ENCODE measurements at places on chromosomes 7 and 10.

GRCh38 chr7:146455091-146455655 is 338.6 kb downstream of the CNTNAP2 start:
- no peak for DNase-seq

GRCh38 chr7:95394370-95394769 is 1.8 kb downstream of the PON3 start:
- no peak for DNase-seq

GRCh38 chr7:157425137-157425731 is 88.4 kb downstream of the DNAJB6 start:
- no peak for DNase-seq

DNA sequence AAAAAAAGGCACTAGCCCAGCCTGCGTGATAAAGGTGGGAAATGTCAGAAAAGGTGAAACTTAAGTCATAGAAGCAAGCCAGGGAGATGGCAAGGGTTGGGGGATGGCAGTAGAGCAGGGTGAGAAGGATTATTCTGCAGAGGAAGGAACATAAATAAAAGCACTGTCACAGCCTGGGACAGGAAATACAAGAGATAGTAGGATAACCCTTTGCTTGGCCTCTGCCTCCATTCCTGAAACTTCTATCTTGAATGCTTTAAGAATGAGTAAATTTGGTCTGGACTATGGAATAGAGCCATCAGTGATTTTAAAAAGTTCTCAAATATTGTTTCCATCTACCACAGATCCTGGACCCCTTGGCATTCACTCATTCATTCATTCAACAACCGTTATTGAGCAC is 50.0 kb downstream of the ABCC2 start:
- no peak for DNase-seq

- no peak for DNase-seq
Observed at GRCh38 chr7:111835066-111835465, 272.8 kb upstream of the IMMP2L start.

- DNase-seq, result no peak
Observed at GRCh38 chr7:2886391-2886790, 42.3 kb upstream of the GNA12 start.

- DNase-seq, result no peak
Observed at GRCh38 chr7:143406002-143406357, 2.7 kb downstream of the EPHA1 start.

GRCh38 chr10:24208661-24209431 is at the start of gene KIAA1217:
Gene KIAA1217, plus strand, starts transcription at chr10:24209138. Its CDS starts 56 bp downstream, at chr10:24209194.
- DNase-seq, result no peak

DNA sequence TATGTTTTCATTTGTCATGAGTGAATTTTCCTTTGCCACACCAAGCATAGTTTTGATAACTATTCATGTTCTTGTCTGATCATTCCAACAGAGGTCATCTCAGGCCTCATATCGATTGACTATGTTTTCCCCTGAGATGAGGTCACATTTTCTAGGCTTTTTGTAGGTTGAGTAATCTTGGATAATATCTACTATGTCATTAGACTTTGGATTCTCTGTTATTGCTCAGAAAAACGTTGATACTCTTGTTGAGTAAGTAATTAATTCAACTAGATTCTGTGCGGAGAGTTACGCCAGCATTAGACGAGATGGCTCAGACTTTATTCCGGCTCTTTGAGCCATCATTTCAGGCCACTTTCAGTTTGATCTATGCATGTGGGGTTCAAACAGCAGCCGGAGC is 57.7 kb downstream of the KLF6 start:
- DNase-seq, result no peak

GRCh38 chr7:893686-894085 is 17.3 kb downstream of the GET4 start:
- no peak for DNase-seq

- DNase-seq, result no peak
Observed at GRCh38 chr7:114392686-114393085, 21.9 kb upstream of the FOXP2 start.

GRCh38 chr10:10903620-10904019 is 114.1 kb upstream of the CELF2 start:
- DNase-seq, result no peak

DNA sequence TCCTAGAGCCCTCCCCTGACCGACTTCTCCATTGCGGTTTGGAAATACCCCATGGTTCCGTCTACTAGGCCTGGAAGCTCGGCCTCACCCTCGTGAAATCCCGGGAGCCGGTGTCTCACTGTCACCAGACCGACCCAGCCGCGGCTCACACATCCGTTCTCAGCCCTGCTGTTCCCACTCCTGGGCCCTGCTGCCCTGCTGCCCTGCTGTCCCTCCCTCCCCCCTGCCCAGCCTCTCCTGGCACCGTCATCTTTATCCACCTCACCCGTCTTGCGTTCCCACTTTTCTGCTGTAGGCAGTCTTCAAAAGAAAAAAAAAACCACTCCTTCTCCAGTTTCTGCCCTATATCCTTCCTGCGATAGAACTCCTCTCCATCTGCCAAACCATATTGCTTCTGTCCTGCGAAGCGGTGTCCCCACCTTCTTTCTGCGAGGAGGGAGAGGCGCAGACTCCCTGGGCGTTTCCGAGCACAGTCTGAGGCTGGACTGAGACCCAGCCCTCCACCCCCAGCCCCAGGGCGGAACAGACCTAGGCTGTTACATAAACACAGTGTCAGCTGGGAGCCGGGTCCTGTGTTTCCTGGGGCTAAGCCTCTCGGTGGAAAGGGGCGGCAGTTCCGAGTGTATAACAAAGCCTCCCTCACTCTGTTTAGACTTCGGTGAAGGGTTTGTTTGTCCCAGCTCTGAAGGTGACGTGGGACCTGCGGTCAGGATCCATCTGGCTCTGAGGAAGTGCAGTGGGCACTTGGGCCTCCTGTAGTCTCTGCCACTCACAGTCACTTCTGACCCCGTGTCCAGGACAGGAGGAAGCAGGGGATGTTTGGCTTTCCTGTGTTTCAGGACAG is 2.8 kb downstream of the AGAP3 start:
- no peak for DNase-seq

- DNase-seq, result no peak
Observed at GRCh38 chr10:19119191-19119590, 70.6 kb downstream of the MALRD1 start.

DNA sequence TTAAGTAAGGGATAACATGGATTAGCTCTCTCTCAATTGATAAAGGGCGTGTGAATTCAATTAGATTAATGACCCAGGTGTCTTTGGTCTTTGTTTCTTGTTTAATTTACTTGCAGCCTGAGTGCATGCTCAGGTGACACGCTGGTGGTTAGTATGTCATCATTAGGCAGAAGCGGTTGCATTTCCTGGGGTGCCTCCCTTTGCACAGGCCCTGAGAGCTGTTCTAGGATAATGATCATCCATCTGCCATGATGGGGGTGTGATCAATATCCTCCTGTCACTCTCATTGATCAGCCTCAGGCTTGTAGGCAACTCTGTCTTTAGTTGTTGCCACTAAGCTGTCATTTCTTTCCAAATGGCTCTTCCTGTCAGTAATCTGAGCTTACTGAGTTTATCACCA is 99.6 kb upstream of the NPS start:
- no peak for DNase-seq

GRCh38 chr7:151454932-151455530 is 15.1 kb upstream of the CRYGN start:
- no peak for DNase-seq

GRCh38 chr10:44325596-44326307 is 59.1 kb downstream of the CXCL12 start:
- DNase-seq, result no peak

- DNase-seq, result no peak
Observed at GRCh38 chr10:62087329-62087728, 181.3 kb downstream of the RTKN2 start.

- DNase-seq, result no peak
Observed at GRCh38 chr10:73585327-73585726, 5.8 kb downstream of the USP54 start.

- DNase-seq, result no peak
Observed at GRCh38 chr7:118153551-118154177, 30.3 kb upstream of the LSM8 start.

Measured in stimulated activated CD8-positive, alpha-beta memory T cell treated with anti-CD3 and anti-CD28 coated beads, Interleukin-7, amount 100 ng/mL, for 24 hours (primary cell).